ENCODE measurements at places on chromosomes 1 and 21.

- DNase-seq = no peak
Observed at GRCh38 chr21:45278156-45278911, 9.4 kb downstream of the POFUT2 start.

DNA sequence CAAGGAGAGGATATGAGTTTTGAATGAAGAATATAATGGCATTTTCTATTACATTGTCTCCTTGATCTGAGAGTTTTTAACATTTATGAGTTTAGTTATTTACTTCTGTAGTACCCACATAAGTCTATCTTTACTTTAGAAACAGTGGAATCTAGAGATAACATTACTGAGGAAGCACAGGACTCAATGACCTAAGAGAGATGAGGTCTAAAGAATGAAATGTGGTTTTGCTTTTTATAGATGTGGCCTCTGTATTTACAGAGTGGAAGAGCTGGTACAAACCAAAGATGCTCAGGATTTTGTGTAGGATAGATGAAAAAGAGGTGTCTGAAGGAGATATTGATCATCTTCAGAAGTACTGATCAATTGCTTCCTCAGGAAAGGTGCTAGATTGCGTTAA lies 177.3 kb downstream of the KCTD3 start:
- no peak for DNase-seq

DNA sequence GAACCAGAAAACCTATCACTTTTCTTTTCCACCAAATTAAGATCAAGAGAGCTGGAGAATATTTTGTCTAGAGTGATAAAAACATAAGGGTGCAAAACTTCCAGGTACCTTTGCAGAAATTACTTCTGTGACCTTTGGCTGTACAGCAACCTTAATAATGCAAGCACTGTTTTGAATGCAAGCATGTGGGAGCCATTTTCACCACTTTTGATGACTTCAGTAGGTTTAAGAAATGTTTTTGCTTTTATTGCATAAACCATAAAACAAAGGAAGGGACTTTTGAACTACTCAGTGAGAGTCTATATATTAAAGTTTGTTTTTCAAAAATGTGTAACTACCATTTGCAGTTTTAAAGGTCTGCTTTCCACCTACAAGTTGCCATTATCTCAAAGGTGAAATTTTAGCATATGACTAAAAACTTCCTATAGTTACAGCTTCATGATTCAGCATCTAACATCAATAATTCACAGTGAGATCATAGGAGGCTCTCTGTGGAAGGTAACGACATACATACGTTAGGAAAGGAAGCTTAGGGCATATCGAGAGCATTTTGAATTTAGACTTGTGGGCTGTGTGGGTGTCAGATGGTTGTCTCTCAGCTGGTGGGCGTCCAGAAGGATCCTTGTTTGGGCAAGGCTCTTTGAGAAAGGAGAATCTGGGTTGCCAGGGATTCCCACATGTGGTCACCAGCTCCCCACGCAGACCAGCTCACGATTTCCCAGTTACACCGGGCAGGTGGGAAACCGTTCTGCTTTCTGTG lies 1.1 kb upstream of the GADD45A start:
- DNase-seq = peak; percentile 25

DNA sequence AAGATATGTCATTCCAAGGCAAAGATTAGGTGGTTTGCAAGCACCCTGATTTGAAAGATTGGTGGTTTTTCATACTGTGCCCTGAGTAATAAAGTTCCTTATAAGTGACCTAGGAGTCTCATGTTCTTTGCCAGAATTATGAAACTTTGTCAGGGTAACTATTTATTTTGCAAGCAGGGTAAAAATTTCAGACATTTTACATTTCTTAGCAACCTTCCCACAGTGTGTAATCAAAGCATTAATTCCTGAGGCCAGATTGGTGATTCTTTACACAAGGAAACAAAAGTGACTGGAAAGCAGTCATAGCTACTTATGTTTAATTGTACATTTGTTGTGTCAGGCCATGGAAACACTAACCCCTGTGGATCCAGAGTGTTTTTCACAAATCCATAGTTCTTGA lies 998.0 kb upstream of the B3GALT2 start:
- DNase-seq = no peak

DNA sequence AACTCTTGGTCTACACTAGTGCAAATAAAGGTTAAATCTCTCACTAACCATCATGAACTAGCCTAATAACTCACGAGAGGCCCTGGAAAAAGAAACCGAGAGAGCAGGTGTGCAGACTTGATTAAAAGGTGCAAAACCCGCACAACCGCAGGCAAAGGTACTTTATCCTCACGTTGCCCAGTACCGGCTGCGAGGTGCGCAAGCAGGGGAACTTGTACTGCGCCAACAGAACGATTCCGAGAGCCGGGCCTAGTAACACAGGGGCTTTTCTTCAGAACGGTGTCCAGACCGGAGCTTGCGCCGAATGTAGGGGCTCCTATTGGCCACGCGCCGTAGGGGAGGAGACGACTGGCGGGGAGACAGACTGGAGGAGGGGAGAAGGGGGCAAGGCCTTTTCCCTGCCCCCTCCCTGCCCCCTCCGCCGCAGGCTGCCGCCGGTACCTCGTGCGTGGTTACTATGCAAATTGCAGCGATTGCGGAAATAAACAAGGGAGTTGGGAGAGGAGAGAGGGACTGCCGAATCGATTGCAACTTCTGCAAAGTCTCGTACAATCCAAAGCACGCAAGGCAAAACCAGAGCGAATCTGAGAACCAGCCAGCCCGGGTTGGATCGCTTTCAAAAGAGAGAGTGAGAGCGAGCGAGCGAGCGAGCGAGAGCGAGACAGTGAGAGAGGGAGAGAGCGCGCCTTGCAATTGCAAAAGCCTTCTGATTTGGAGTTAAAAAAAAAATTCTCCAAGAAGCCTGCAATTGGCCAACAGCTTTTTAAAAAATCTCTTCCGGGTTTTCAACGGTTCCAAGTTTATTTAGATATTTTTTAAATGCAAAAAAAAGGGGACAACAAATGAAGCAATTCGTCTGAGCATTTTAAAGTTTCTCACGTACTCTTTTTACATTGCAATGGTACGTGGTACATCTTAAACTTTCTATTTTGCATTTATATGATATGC lies 5.4 kb upstream of the NFIA start:
- peak; percentile 68 for DNase-seq

DNA sequence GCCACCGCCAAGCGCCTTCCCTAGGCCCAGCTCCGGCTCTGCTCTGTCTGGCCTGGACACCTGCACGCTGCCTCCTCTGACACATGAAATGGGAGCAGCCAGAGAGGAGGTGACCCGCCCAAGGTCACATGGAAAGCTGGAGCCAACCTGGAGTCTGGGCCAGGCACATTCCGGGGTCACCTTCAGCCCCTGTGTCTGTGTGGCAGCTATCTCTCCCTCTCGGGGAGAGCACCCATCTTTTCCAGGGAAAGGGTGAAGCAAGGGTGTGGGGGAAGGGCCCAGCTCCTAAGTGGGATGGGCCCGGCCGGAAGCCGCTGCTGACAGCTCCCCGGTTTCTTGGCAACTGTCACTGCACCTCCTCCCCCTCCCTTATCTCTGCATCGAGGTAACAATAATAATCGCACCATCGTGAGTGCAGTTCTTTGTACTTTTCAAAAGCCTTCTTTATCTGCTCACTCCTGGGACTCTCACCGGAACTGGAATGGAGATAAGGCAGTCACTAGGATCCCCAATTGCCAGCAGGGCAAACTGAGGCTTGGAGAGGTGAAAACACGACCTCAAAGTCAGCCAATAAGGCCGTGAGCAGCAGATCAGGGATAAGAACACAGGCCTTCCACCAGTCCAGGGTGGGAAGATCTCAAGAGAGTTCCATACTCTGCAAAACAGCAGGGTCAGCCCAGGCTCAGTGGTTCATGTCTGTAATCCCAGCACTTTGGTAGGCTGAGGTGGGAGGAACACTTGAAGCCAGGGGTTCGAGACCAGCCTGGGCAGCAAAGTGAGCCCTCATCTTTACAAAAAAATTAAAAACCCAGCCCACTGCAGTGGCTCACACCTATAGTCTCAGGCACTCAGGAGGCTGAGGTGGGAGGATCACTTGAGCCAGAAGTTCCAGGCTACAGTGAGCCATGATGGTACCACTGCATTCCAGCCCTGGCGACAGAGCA lies 36.9 kb downstream of the RAP1GAP start:
- no peak for DNase-seq

GRCh38 chr1:223886516-223886921 lies 40.8 kb upstream of the TP53BP2 start:
- no peak for DNase-seq

DNA sequence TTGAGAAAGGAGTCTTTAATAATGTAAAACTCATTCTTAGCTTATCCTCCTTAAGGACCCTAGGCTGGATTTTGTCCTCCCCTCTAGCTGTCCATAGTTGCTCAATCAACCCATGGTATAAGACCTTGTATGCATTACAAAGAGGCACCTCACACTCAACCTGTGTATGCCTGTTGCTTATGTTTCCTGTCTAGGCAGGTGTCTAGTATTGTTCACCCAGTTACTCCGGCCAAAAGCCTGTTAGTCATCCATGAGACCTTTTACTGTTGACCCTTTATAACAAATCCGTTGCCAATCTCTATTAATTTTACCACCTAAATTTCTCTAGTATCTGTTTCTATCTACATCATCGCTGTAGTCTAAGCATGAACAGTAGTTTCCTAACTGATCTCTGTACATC lies 3.7 kb downstream of the LYPLAL1 start:
- no peak for DNase-seq

DNA sequence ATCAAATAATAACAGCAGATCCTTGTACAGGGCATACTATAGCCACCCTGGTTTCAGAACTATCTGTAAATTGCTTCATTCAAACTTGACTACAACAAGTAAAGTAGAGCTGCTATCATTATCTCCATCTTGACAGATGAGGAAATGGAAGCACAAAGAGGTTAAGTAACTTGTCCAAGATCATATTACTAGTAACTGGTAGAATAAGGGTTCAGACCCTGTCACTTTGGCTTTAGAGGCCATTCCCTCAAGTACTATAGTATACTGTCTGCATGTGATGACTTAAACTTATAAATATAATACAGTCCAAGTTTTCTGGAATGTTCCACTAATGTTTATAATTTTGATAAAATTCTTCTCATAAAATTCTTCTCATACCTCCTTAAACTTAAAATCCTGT lies 24.8 kb downstream of the PGM1 start:
- no peak for DNase-seq

Measured in stimulated activated CD8-positive, alpha-beta memory T cell treated with anti-CD3 and anti-CD28 coated beads, Interleukin-4, amount 100 ng/mL, for 24 hours (primary cell).